ENCODE measurements at places on chromosomes 4 and X.

DNA sequence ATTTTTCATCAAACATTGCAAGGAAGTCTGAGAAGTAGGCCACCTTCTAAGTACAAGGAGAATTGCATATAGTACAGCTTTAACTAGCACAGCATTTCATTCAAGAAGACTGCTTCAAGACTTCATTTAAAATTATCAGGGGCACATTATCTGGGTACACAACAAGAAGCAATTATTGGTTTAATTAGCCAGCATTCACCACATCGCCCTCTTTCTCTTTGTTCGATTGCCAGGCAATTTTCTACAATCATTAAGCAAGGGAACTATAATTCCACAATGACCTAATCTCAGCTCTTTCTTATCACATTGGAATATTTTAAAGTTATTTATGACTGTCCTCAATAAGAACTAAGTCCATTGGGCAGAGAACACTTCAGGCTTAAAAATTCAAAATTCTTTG is 1347.1 kb upstream of the PABPC4L start:
- no peak for DNase-seq

GRCh38 chr4:2829933-2830451 is 13.7 kb upstream of the ADD1 start:
- DNase-seq: no peak

DNA sequence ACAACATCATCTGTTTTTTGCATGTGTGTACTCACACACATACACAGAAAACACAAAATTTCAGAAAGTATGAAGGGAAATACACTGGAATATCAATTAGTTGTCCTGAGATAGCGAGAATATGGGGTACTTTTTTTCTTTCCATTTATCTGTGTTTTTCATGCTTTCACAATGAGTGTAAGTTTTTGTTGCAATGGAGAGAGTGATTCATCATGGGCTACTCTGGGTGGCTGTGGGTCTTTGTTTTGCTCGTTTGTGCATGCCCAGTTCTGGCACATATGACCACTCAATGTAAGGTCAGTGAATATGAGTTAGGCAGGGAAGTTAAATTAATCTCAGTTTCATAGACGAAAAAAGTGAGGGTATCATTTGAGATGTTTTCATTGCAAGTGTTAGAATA is 26.9 kb downstream of the XK start:
- no peak for DNase-seq

DNA sequence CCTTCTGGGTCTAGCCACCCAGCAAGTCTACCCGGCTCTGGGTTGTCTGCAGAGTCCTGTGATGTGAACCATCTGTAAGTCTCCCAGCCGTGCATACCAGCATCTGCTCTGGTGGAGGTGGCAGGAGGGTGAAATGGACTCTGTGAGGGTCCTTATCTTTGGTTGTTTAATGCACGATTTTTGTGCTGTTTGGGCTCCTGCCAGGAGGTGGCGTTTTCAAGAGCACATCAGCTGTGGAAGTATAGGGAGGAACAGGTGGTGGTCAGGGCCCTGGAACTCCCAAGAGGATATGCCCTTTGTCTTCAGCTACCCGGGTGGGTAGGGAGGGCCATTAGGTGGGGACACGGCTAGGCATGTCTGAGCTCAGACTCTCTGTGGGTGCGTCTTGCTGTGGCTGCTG is 66.5 kb upstream of the ZFP42 start:
- no peak for DNase-seq

GRCh38 chr4:76307660-76308014 is 1.1 kb downstream of the STBD1 start:
- DNase-seq: no peak

DNA sequence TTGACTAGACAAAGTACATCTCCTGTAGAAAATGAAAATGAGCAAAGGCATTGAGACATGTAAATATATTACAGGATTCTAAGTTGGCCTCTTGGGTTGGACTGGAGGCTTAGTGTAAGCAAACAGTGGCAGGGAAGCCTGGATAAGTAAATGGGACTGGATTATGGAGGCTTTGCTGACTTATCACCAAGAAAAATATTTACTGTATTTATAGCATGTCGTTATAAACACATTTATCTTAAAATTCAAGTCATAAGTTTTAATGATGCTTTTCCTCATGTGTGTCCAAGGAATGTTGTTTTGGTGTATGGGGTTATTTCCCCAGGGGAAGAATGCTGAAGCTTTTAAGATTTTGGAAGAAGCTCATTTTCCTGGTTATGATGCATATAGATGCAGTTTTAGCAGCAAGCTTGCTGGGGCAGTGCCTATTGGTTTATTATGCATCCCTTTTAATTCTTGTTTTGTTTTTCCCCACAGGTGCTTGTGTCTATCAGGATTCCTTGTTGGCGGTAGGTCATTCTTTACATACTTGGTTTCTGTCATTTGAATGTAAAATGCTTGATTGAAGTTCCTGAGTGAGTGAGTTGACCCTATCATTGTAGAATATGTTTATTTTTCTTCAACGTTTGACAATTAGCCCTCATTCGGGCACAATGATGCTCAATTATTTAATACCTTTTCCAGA is 8.5 kb downstream of the FRAS1 start:
- no peak for DNase-seq

GRCh38 chr4:25223802-25224375 is 9.9 kb upstream of the PI4K2B start:
- peak; percentile 37 for DNase-seq

DNA sequence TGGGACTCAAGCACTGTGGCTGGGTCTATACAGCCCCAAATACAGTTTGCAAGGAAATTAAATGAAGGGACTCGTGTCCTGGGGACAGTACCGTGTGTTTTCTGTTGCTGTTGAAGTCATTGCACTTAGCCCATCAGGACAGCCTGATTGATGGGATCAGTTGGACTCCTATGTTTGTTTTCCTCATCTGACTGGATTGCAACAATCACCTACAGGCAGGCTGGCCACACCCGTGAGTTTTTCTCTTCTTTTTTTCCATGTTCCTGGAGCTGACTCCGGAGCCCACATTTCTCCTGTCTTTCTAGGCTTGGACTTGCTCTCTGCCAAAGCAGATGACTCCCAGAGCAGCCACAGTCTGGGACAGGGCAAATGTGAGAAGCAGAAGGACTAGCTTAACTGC is 38.1 kb downstream of the RTL9 start:
- DNase-seq: no peak

GRCh38 chr4:185196437-185196836 is 7.4 kb downstream of the CFAP97 start:
- DNase-seq: no peak

DNA sequence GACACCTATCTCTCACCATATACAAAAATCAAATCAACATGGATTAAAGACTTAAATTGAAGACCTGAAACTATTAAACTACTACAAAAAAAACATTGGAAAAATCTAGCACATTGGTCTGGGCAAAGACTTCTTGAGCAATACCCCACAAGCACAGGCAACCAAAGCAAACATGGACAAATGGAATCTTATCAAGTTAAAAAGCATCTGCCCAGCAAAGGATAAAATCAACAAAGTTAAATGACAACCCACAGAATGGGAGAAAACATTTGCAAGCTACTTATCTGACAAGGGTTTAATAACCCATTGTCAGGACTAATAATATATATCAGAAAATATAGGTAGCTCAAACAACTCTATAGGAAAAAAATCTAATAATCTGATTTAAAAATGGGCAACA is 415.6 kb downstream of the KLHL13 start:
- DNase-seq: no peak

GRCh38 chr4:183541010-183541751 is 36.3 kb downstream of the ING2 start:
- no peak for DNase-seq

DNA sequence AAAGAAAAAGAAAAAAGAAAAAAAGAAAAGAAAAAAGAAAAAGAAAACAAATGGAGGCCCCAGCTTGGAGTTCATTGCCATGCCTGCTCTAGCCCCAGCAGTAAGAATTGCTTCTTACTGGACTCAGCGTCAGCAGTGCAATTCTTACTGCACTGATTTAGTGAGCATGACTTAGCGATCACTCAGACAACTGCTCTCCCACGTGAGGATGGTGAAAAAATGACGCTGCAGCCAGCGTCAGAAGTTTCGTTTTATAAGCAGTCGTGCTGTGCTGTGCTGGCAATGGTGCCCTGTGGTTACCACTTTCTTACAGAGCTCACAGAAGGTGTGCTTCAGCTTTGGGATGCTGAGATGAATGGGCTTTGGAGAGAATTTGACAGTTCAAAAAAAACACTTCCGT is 68.3 kb upstream of the DDX3X start:
- peak; percentile 27 for DNase-seq

DNA sequence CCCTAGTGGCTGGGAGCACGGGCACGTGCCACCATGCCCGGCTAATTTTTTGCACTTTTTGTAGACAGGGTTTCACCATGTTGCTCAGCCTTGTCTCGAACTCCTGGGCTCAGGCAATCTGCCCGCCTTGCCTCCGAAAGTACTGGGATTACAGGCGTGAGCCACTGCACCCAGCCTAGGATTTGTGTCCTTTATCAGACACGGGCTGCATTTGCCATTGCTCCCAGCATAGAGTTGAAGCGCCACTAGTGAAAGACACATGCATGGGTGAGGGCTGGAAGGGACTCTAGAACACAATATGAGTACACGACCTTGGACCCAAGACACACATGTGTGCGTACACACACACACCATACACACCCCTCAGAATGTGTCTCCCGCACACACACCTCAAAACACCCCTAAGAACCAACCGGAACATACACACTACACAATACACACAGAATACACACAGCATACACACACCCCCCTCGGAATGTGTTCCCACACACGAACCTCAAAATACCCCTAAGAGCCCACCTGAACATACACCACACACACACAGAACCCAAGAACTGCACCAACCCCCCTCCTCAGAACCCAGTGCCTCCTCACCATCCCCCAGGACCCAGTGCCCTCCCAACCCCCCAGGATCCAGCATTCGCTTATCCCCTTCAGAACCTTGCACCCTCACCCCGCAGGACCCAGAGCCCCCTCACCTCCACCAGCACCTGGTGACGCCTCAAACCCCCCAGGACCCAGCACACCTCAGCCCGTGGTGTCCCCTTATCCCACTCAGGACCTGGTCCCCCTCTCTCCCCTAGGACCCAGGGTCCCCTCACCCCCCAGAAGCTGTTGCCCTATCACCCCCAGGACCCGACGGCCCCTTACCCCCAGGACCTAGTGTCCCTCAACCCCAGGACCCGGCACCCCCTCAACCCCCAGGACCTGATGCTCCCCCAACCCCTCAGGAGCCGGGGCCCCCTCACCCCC is 1.0 kb downstream of the TNIP2 start:
- DNase-seq: no peak

GRCh38 chrX:111282991-111283390 is 12.7 kb upstream of the CAPN6 start:
- DNase-seq: no peak

DNA sequence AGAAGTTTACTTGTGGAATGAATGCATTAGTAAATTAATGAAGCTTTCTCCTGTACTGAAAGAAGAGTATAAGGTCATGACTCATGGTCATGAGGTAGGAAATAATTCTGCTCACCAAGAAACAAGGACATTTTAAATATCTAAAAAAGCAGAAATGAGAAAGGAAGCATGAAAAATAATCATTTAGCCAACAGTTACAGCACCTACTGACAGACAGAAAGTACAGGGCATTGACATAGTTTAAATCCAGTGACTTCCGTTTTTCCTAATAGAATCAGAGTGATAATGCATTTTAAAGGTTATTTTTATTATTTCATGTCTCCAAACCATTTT is 30.5 kb upstream of the ACSL1 start:
- DNase-seq: no peak

DNA sequence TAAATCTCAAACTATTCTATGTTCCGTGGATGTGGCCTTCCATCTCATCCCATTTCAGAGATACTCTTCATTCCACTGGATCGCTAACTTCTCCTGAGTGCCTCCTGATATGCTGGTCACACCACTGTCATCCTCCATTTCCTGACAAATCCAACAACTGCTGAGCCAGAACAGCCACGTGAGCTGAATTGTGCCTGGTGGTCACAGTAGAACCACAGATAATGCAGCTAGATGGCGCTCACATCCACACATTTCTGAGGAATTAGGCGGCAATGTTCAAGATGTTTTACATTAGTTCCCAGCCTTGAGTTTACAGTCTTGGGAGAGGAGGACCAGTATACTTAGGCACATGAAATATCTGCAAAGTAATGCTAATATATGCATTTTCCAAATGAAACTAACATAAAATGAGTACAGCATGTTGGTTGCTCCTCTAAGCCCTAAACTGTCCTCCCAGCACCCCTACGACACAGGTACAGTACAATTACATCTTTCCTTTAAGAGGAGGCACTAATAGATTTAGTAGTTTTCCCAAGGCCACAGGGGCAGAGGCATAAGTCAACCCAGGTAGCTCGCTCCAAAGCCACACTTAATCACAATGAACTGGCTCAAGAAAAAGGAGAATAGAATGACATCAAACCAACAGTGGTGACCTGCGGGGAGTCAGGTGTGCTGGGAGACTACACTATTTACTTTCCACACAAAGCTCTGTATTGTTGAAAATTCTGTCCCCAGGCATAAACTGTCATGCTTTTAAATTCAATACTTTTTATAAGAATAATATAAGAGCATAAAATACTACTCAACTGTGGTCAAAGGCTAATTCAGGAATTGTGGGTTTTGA is 134.2 kb downstream of the CHIC2 start:
- peak; percentile 63 for DNase-seq

- DNase-seq: no peak
Measured at GRCh38 chrX:69616457-69617203, 717 bp downstream of the EDA start.

- DNase-seq: no peak
Measured at GRCh38 chrX:22338740-22339139, 66.0 kb downstream of the CBLL2 start.

GRCh38 chr4:66681962-66682361 is 863.3 kb downstream of the CENPC start:
- DNase-seq: no peak

DNA sequence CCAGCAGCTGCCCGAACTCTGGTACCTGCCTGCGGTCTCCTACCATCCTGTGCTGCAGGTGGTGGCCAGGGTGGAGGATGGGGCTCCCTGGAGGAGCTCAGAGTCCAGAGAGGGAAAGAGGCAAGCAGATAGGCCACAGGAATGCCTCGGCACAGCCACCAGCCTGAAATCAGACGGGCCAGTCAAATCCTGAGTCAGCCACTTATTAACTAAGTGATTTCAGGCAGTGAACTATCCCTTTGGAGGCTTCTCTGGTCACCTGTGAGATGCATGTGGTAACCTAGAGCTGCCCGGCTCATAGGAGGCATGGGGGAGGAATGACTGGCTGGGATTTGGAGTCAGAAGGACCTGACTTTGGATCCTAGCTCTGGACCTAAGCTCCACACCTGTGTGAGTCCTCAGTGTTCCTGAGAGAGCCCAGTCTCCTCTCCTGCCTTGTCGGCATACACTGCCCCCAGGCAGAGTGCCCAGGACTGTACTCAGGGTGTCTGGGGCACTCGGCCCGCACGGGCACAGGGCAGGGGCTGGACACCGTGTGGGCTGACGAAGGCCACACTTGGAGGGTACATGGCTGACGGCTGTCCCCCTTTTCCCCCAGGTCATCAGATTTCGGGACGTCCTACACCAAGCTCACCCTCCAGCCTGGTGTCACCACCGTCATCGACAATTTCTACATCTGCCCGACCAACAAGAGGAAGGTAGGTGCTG is 96.4 kb upstream of the PSAPL1 start:
- DNase-seq: no peak
